ENCODE measurements at places on chromosomes 5 and 9.

DNA sequence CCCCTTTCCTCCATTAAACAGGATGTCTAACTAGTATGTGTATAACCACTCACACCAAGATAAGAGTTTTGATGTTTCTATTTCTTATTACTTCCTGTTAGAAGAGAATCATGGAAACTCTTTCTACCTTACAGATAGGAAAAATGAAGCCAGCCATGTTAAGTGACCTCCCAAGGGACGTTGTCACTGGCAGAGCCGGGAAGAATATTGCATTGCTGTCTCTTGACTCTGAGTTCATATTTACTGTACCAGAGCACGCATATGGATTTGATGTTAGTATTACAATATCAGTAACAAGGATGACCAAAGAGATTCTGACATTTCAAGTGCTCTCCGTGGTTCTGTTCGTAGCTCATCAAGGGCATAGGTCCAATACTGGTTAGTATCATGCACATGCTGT lies 12.5 kb upstream of the C5orf63 start:
- DNase-seq = no peak

DNA sequence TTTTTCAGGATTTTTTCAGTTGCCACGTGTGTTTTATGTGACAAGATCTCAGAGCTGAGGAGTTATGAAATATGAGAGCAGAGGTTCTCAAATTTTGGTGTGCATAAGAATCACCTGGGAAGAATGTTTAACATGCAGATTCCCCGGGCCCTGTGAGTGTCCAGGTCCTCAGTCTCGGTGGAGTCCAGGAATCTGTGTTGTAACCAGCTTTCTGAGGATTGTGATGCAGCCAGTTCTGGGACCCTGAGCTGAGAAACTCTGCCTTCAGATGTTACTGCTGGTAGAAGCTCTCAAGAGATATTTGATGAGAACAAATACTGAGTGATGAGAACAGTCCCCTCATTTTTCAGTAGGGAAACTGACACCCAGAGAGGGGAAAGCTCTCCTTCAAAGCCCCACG lies 102.8 kb upstream of the SAP30L start:
- DNase-seq = no peak

- no peak for DNase-seq
Measured at GRCh38 chr5:403995-404394, 39.0 kb upstream of the EXOC3 start.

- no peak for DNase-seq
Measured at GRCh38 chr5:73143716-73144115, 23.3 kb downstream of the TMEM171 start.

GRCh38 chr9:11618241-11618805 lies 1005.5 kb upstream of the PTPRD start:
- no peak for DNase-seq

GRCh38 chr5:135264451-135265440 lies 134.3 kb downstream of the MACROH2A1 start:
- no peak for DNase-seq

DNA sequence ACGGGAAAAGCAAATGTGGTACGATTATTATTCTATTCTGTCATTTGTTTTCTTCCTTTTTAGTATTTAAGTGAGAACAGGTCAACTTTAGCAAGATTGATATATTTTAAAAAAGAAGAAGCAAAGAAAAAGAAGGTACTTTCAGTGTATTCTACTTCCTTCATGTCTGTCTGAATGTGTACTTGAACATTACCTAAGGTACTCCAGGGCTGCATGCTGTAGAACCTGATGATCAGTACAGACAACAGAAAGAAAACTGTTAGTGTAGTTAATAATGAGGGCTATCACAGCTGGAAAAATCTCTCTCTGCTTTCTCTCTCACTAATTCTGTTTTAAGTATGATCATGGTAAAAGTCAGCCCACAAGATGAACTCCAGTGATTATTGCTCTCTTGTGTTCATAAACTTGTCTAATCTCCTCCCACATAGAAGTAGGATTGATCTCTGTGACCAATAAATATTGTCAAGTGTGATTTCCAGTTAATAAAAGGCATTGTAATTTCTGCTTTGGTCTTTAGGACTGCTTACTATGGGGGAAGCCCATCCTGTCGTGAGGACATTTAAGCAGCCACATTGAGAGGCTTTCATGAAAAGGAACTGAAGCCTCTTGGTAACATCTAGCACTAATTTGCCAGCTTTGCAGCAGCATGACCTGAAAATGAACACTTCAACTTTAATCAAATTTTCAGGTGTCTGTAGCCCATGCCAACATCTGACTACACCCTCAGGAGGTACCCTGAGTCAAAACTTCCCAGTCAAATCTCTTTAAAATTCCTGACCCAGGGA lies 864.0 kb upstream of the ACO1 start:
- DNase-seq = no peak

DNA sequence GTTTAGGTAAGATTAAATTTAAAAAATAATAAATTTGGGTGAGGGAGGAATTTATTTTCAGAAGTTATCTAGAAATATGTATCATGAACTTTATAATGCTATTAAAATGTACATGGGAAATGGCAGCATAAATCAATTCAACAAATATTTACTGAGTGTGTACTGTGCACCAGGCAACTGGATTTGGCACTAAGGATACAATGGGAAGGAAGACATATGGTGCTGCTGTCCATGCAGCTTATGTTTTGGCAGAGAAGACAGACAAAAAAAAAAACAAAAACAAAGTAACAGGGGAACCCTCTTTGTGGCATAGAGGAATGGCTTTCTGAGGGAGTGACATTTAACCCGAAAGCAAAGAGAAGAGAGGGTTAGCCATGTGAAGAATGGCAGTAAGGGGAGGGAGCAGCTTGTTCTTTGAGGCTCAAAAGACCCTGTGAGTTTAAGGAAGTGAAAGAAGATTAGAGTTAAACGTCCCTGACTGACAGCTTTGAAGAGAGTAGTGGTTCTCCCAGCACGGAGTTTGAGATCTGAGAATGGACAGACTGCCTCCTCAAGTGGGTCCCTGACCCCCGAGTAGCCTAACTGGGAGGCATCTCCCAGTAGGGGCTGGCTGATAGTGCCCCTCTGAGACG lies 23.9 kb downstream of the CNTRL start:
- no peak for DNase-seq

GRCh38 chr9:123300554-123300953 lies 32.2 kb upstream of the STRBP start:
- no peak for DNase-seq

GRCh38 chr5:38636626-38637025 lies 80.2 kb upstream of the LIFR start:
- no peak for DNase-seq

DNA sequence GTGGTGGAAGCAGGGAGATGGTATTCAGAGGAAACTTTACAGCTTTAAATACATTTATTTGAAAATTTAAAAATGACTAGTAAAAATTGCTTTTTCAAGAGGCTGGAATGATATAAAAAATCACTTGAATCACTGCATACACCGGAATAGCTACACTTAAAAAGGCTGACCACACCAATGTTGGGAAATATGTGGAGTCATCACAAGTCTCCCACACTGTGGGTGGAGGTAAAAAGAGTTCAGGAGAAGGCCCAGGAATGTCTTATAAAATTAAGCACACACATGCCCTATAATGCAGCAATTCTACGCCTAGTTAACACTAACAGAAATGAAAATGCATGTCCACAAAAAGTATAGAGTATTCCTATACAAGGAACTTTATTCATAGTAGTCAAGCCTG lies 198.1 kb downstream of the ROR2 start:
- DNase-seq = no peak

GRCh38 chr5:23385036-23385435 lies 122.4 kb upstream of the PRDM9 start:
- no peak for DNase-seq

DNA sequence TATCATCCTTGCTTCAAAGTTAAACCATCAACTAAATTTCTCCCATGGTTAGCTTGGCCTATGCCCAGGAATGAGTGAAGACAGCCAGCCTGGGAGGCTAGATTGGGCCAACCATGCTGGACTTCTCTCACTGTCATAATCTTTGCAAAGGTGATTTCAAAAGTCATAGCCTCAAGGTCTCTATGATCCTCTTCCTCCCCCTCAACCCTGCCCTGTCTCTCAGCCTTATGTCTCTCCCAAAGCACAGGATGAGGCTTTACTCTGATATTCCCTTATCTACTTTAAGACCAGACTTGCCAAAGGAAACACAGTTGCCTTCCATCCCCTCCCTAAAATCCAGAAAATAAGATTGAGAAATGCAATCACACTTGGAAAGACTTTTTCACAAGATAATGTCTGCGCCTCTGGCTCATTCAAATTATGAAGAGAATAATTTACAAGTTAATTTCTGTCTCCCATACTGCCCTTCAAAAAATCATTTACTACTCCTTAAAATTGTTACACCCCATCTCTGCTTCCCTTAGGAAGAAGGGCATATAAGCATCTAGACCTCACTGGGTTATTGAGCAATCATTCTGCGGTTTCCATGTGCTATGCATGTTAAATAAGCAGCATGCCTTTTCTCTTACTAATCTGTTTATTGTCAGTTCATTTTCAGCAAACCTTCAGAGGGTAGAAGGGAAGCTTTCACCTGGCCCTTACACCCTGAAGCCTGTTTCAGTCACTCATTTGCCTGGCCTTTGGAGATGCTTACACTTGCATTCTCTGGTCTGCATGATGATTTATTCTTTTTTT lies 113.8 kb upstream of the ANKRD55 start:
- DNase-seq = no peak

DNA sequence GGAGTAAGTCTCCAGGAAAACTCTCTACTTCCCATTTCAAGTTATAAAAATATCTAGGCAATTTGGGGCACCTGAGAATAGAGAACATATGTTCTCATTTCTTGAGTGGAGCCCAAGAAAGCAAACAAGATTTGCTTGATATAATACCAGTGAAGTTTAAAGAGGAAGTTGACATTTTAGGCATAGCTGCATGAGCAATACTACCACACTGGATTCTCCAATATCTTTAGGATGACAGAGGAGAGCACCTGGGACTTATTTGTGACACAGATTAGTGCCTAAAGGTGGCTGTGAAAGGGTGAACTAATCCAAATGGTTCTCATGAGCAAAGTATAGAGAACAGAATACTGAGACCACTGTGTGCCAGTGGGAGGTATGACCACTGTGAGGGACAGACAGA lies 423.5 kb upstream of the RIOK2 start:
- DNase-seq = no peak

DNA sequence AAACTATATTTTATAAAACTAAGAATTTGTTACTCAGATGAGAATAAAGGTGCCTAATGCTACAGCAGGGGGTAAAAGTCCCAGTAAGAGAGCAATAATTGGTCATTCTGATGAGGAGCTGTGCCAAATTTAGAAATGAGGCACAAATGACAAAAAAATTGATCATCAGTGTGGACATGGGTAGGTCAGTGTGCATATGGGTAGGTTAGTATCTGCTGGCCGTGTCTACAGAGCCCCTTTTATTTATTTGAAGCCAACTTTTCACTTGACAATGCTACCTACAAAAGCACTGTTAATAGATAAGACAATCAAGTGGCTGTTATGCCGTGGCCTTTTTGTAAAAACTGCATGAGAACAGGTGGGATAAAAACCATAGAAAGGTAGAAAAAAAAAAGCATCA lies 454.6 kb downstream of the RAB3C start:
- no peak for DNase-seq

- no peak for DNase-seq
Measured at GRCh38 chr9:107102011-107102410, 181.1 kb upstream of the RAD23B start.

GRCh38 chr5:112329419-112330090 lies 89.5 kb downstream of the EPB41L4A start:
- no peak for DNase-seq

- no peak for DNase-seq
Measured at GRCh38 chr5:11319836-11320580, 559.0 kb upstream of the DAP start.

DNA sequence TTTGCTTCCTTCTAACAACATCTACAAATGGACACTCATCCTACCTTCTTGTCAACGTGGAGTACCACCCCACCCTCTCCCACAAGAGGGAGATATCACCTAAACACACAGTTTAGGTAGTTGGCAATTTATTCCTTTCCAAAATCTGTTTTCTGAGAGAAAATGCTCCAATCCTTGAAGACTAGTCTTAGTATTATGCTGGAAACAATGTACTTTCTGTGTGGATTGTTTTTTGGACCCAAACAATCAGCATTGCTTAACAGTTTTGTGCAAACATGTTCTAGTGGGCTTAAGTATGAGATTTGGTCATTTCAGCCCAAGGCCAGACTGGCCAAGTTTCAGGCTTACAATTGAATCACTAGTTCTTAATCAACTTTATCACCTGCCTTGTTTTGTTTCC lies 359.1 kb downstream of the ARHGEF28 start:
- DNase-seq = no peak

All from stimulated activated CD4-positive, alpha-beta T cell treated with anti-CD3 and anti-CD28 coated beads, Interleukin-12 subunit alpha, Interleukin-12 subunit beta, amount 100 ng/mL, for 48 hours (primary cell).